Activated CD4-positive, alpha-beta T cell treated with anti-CD3 and anti-CD28 coated beads for 36 hours (primary cell): ENCODE measurements at places on chromosomes 1 and 21.

DNA sequence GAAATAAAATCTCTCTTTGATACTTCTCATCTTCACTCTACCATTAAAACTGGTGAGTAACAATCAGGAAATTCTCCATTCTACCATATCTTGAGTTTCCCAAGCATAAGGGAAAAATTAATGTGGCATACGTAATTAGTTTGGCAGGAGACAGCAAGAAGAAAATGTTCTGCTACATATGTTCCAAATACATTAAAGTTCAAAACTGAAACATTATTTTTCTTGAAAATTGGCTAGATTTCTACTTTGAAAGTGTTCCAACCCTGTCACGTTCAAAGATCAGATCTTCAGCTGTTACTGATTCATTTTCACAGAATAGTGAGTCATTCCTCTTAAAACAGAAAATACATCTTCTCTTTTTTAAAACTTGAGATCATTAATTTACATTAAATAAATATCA lies 48.5 kb downstream of the PIGK start:
- DNase-seq: no peak

DNA sequence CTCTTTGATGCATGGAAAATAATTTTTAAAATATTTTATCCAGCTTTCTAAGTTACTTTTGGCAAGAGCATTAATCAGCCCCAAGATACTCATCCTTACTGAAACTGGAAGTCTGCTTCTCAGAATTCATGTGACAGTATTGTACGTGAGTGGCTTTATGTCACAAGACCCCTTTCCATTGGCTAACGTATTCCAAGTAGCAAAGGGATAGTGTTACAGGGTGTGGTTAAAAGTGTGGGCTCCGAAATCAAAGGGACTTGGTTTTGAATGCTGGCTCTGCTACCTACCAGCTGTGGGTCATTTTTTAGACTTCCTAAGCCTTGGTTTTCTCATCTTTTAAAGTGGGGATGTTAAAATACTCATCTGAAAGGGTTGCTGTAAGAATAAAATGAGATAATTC lies 91.7 kb downstream of the RHOU start:
- no peak for DNase-seq

DNA sequence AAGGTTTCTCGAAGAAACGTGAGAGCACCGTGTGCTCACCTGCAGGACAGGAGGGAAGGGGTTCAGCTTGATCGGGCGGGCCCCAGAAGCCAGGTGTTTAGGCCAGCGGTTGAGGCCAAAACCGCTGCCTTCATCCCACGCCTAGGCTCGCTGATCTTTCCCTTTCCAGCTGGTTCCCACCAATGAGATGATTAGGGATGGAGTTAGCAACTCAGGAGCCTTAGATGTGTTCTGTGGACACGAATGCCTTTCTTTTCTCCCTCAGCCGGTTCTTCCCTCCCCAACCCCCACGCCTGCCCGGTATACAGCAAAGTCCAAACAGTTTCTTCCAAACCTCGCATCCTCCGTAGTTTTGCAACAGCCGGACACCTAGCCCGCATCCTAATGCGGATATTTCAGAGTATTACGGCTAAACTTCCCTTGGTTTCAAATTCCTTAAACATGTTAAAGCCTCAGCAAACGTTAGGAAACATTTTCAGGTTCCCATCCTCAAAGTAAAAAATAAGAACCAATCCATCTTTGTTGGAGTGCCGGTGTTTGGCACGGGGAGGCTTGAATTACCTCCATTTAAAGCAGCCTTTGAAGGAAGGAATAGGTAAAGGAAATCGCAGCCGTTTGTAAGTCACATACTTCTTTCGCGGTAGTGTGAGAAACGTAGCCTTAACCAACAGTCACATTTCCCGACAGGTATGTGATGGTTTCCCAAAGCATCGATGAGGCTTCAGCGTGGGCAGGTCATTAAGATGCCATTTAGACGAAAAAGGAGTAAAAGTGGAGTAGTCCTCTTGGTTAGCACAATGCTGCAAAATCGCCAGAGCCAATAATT lies 1.1 kb downstream of the LRRC8C start:
- peak; percentile 63 for DNase-seq

DNA sequence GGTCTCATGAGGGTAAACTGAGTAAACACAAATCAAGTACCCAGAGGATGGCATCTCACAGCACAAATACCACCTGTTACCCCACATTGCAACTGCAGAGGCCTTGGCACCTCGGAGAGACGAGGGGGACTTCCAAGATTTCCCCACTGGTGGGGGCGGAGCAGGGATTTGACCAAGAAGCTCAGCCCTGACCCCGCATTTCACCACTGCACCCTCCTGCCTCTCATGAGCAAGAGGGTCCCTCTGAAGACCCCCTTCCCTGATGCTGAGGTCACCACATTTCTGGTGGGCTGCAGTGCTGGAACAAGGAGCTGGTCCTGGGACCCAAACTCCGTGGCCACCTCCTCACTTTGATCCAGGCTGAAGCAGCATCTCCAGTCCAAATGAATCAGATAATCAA lies 342.4 kb downstream of the NPHP4 start:
- DNase-seq: no peak
